ENCODE measurements at places on chromosomes 16 and 17.
A peak's percentile ranks its signal among the peaks of the same experiment; 100 is the strongest.

- DNase-seq = no peak
Measured at GRCh38 chr16:29302976-29303375, 103.5 kb downstream of the NPIPB11 start.

- no peak for DNase-seq
Measured at GRCh38 chr16:17607609-17608008, 136.8 kb upstream of the XYLT1 start.

DNA sequence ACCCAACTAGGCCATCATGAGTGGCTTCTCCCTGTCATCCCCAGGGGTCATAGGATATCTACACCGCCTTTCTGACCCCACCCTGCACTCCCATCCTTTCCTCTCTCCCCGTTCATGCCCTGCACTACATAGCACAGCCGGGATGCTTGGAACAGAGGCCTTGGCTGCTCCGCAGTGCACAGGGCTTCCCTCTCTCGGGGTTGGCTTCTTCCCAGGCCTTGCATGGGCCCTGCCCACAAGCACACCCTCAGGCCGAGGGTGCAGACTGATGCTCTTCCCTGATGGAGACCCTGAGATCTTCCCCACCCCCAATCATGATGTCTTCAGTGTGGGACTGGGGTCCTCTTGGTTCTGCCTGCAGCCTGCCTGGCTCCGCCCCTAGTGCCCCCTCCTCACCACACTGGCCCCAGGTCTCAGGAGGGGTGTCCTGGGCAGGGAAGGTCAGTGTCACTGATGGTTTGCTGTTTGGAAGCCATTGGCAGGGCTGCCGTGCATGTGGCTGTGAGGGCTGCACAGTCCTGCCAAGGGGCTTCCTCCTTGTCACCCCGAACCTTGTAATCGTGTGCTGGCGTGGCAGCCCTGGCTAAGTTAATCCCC, 14.3 kb upstream of the NAGLU start:
- no peak for DNase-seq

DNA sequence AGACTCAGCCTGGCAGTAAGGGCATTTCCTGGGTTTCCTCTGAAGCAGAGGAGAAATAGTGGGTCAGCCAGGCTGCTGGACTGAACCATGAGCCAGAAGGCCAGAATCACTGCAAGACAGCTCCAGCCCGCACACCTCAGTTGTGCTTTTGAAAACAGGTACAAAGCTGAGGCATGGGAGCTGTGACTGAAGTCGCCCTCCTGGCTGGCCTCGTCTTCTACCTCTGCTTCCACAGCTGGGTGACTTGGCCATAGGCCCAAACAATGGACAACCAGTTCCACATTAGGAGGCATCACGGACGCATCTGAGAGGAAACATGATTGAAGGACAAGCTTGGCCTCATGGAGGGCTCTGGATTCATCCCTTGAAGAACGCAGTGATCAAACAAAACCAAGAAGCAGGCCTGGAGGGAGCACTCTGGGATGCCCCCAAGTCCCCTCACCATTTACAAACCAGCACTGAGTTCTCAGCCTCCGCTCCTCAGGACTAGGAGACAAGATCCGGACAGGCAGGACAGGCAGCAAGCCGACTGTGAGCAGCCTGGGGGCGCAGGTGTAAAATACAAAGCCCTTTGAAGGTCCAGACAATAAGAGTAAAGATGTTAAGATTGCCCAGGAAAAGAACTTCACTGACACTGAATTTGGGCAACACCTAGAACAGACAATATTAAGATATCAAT, 68.7 kb downstream of the N4BP1 start:
- DNase-seq = no peak

DNA sequence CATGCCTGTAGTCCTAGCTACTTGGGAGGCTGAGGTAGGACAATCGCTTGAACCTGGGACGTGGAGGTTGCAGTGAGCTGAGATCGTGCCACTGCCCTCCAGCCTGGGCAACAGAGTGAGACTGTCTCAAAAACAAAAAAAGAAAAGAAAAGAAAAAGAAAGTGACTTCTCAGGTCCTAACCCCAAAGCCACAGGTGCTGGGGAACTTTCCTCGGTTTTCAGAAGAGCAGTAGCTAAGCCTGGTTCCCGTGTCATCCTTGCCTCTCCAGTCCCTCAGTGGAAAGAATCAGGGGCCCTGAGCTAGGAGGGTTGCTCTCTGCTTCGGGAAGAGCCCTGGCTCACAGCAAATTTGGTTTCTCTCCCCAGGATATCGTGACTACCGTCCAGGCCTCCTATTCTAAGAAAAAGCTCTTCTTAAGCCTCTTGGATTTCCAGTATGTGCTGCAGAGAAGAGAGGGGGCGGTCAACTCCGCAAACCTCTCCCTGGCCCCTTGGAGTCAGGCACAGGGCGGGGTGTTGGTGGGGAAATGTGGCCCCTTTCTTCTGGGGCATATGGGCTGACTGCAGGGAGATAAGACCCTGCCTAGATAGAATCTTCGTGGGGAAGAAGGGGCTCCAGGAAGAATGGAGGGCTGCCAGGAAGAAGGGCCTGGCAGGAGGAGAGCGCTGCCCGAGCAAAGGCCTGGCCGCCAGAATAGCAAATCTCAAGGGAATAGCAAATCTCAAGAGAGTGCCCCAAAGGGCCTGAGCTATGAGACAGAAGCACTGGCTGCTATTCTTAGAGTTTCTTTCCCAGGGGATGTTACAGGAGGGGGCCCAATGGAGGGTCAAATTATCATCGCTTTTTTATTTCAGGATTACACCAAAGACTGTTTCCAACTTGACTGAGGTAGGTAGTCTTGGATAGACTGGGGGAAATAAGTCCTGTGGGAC, 8.3 kb upstream of the NLRC5 start:
- no peak for DNase-seq

GRCh38 chr17:59601130-59601529, 18.6 kb upstream of the CLTC start:
- DNase-seq = no peak

DNA sequence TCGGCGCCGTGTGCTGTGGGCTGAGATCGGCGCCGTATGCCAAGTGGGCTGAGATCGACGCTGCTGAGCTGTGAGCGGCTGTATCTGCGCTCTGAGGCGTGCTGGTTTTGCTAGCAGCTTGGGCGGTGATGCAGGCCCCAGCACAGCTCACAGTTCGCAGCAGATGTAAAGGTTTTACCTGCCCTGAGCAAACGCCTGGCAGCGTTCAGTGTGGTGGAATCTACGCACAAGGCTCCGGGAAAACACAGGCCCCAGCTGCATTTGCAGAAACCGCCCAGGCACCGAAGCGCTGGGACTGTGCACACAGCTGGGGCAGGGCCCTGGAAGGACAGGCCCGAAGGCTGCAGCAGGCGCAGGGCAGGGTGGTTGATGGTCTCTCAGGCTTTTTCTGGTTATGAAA, 8.0 kb upstream of the ZNF469 start:
- DNase-seq = no peak

- no peak for DNase-seq
Measured at GRCh38 chr16:73275024-73275423, 227.1 kb upstream of the ZFHX3 start.

GRCh38 chr17:80984749-80985148, 6.9 kb upstream of the CHMP6 start:
- DNase-seq = no peak

GRCh38 chr16:69365901-69366300, 14.3 kb upstream of the TMED6 start:
- no peak for DNase-seq

DNA sequence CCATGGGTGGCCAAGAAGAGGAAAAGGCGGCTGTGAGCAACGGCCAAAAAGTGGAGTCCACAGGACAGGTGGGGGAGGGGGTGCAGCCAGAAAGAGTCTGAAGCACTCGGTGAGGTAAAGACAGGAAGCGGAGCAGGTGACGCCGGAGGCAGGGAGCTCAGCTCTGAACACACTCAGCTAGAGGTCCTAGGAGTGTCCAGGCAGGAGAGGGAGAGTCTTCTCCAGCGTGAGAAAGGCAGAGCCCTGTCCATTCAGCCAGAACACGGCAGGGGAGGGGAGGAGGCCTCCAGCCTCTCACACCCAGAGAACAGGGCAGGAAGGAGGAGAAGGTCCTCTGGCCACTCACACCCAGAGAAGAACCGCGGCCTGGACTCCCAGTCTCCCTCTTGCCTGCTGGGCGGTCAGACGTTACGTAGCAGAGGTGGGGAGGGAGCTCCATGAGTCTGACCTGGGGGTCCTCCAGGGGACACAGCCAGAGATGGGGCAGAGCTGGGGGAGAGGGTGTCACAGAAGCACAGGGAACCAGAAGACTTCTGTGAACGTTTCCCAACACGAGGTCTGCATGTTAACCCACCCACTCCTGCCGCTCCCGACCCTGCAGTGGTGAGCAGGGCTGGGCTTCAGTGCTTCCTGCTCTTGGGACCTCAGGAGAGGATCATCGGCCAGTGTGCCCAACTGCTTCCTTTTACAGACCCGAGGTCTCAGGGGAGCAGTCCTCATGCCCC, 89.2 kb downstream of the ABR start:
- DNase-seq = no peak

DNA sequence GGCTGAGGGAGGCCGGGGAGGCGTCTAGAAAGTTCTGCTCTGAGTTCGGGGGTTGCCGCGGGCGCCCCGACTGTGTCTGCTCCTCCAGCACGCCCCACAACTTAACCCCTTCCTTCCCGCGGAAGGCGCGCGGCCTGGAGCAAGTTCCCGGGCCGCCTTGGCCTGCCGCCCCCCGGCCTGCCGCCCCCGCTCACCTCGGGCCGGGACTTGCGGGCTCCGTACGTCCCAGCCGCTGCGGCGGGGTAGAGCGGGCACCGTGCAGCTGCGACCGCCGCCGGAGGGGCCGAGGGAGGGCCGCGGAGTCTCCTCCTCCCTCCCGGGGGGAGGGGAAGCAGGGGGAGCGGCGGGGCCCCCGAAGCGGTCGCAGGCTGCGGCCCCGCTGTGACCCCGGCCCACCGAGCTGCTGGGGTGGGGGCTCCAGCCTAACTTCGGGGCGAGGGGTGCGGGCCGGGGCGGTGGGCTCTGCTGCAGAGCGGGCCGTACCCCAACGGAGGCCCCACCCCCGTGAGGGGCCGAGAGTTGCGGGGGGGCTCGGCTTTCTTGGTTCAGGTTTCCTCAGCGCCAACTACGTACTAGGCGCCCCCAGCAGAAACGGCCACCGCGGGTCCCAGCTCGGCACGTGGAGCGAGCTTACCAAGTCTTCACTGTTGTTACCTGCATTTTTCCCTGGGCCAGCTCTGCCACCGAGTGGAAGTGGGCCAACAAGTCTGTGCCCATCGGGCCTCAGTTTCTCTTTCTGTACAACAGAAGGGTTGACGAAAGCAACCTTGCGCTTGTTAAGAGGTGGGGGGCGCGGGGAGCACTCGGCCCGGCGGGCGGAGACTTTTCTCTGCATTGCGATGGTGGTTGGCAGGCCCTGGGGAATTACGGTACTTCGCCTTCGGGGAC, at the start of gene CCDC102A:
Gene CCDC102A (minus strand): TSS at position 266 of the 888 bp plus-strand sequence. CDS start 7,394 bp downstream, outside the sequence.
- no peak for DNase-seq

GRCh38 chr17:1460233-1460632, 4.2 kb upstream of the CRK start:
- DNase-seq = no peak

GRCh38 chr17:41010441-41010840, 1.5 kb upstream of the KRTAP3-1 start:
- no peak for DNase-seq

GRCh38 chr16:3608069-3608468, 3.3 kb downstream of the SLX4 start:
- no peak for DNase-seq

DNA sequence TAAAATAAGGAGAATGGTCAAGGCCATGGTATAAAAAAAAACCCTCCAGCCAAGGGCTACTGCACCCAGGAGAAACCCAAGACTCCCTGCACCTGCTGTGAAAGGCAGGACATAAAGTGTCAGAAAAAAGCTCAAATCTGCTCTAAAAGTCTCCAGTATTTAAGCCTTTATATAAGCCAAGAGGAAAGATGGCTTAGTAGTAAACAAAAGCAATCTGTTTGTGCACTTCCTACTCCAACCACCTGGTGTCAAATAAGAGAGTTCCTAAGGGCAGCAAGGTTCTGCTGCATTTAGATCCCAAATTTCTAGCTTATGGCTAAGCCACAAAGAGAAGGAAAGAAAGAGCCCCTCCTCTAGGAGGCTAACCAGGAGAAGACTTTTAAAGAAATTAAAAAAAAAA, 20.6 kb downstream of the ACSM1 start:
- no peak for DNase-seq

DNA sequence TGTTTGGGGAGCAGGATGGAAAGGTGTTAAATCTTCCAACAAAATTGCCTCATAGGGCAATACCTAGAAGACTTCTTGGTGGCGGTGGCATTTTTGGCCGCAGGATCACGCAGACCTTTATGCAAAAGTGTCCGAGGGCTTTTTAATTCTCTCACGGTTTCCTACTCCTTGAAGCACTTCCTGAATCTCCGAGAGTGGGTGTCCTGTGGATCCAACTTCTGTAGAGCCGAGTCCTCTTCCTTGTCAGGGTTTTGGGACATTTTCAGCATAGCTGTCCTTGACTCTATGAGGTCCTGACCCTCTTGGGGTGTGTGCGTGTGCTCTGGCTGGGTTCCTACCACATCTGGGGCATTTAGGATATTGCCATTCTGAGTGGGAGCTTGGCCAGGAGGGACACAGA, 31.7 kb downstream of the IL21R start:
- DNase-seq = no peak

GRCh38 chr17:50556803-50557202, 3.7 kb upstream of the CACNA1G start:
- peak; percentile 74 for DNase-seq

- no peak for DNase-seq
Measured at GRCh38 chr17:67476787-67477335, 99.8 kb downstream of the PITPNC1 start.

DNA sequence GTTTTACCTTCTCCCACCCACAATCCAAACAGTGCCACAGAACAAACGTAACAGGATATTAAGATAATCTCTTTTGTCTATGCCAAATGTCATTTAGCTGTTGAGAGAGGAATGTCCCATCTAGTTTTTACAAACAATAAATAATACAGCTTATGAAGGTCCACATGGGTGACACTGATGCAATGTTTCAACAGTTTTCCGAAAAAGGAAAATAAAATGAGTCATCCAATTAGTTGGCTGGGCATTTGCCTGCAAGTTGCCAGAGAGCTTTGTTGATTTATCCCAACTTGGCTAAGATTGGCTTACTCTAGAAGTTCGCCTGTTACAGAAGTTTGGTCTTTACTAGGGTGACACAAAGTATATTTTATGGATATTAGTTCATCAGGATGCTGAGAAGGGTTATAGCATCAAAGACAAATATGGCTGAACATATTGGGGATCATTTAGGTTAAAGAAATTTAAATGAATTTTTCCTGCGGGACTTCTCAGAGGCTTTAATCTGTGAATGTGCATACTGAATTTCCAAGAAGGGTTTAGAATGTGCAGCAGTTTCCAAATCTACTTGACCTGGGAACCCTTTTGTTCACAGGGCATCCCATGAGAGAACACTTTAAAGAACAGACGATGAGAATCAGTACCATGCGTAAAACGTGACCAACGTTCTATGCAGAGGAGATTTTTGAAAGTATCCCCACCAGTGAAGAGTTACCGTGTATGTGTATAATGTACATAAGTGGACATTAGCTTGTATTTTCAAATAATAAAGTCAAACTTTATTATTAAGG, 73.1 kb downstream of the CDH13 start:
- DNase-seq = no peak
